ENCODE measurements at places on chromosomes 7 and 10. TPM values are rescaled to one million over a fixed set of nuclear protein-coding genes. Genes with fewer than 3 reads are reported as not detected.

The AS3MT gene
- total RNA-seq, result 8.1 TPM

The SRRM3 gene
- 1.0 TPM for total RNA-seq

The OR6V1 gene
- total RNA-seq, result not detected

The SORCS1 gene
- under 0.01 TPM for total RNA-seq

The TMEM229A gene
- total RNA-seq, result not detected

The RAB19 gene
- total RNA-seq, result not detected

The LCOR gene
- total RNA-seq, result 15.7 TPM

The LUC7L2 gene
- 38.5 TPM for total RNA-seq

The ZNF212 gene
- total RNA-seq, result 4.4 TPM

The SPOCK2 gene
- total RNA-seq, result 0.33 TPM

The FAM25G gene
- total RNA-seq, result not detected

The CCDC172 gene
- not detected for total RNA-seq

The STEAP1B gene
- 10.3 TPM for total RNA-seq

The MYL10 gene
- total RNA-seq, result not detected

The SEMA3C gene
- 203 TPM for total RNA-seq

The GRID2IP gene
- not detected for total RNA-seq

The SPDYE1 gene
- total RNA-seq, result under 0.01 TPM

The CHPF2 gene
- 46.7 TPM for total RNA-seq

The ATP5F1C gene
- 170 TPM for total RNA-seq

The HOXA6 gene
- total RNA-seq, result 3.6 TPM

The PNLIPRP2 gene
- total RNA-seq, result not detected

The ARHGEF35 gene
- 0.51 TPM for total RNA-seq

The GIMAP2 gene
- 16.2 TPM for total RNA-seq

The ZNF365 gene
- total RNA-seq, result 5.8 TPM

The EGR2 gene
- total RNA-seq, result 2.1 TPM

The HTR7 gene
- total RNA-seq, result 0.77 TPM

The PTPN20 gene
- total RNA-seq, result 0.33 TPM

The GALNT17 gene
- total RNA-seq, result under 0.01 TPM

The ACTL6B gene
- not detected for total RNA-seq
